ENCODE measurements at places on chromosomes 2 and 18.
A peak's percentile ranks its signal among the peaks of the same experiment; 100 is the strongest.

- DNase-seq, result no peak
These were observed 36.8 kb downstream of the KCTD1 start for GRCh38 chr18:26511339-26512071.

- DNase-seq, result no peak
These were observed 70.6 kb downstream of the B3GNT2 start for GRCh38 chr2:62266433-62267038.

- DNase-seq, result no peak
These were observed 43.8 kb upstream of the CYP26B1 start for GRCh38 chr2:72191441-72191840.

DNA sequence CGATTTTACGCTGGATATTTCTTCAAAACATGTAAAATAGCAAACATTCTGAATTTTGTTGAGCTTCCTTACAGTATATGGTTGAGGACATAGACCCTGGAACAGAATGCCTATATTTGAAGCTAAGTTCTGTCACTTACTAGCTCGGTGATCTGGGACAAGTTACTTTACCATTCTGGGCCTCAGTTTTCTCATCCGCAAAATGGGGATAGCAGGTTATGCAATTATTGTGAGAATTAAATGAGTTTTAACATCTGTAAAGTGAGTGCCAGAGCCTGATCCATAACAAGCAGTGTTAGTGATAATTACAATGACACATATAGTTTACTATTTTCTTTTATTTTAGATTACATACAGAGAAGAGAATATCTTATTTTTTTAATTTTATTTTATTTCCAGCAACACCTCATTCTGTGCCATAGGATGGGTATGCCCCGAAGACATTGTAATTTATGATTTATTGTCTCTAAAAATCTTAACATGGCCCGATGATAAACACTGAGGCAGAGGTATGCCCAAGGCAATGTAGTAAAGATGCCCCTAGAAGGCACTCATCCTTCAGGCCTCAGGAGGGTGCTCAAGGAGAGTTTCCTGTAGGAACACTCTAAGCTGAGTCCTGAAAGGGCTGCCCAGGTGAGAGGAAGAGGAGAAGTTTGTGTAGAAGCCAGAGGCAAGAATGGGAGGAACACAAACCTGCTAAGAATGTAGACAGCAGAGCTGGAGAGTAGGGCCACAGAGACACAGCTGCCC, 250.9 kb downstream of the BCL11A start:
- DNase-seq, result no peak

DNA sequence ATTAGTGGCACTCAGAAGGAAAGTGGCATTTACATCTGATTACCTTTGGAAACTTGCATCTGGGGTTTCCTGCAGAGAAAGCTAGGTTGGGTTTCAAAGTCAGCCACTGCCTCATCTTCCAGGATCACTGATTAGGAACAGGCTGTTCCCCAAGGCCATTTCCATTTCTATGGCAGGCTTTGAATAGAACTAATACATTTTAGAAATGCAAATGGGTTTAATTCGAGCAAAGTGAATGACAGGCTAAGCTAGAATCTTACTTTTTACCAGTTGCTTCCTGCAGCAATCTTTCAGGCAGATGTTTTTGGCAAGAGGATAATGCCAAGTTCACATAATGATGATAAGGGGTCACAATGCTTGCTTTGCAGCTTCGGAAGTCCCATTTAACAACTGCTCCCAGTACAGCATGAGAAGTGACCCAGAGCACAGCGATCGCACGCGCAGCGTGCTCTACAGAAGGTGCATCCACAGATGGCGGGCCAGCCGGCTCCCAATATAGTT, 336.7 kb downstream of the LPIN1 start:
- DNase-seq, result no peak

DNA sequence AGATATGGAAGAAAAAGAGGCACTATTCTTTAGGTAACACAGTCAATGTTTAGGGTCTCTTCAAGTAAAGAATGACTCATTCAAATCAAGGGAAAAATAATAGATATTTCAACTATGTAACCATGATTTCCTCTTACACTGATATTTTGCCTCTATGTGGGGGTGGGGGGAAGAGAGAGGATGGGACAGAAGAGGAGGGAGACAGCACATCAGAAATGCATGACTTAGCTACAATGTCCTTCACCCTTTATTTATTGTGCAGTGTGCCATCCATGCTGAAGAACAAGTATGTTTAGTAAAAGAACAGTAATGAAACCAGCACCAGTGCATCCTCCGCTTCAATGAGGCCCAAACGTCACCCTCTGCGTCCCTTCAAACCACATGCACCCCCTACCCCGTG, 204.8 kb downstream of the HDAC4 start:
- DNase-seq, result no peak

DNA sequence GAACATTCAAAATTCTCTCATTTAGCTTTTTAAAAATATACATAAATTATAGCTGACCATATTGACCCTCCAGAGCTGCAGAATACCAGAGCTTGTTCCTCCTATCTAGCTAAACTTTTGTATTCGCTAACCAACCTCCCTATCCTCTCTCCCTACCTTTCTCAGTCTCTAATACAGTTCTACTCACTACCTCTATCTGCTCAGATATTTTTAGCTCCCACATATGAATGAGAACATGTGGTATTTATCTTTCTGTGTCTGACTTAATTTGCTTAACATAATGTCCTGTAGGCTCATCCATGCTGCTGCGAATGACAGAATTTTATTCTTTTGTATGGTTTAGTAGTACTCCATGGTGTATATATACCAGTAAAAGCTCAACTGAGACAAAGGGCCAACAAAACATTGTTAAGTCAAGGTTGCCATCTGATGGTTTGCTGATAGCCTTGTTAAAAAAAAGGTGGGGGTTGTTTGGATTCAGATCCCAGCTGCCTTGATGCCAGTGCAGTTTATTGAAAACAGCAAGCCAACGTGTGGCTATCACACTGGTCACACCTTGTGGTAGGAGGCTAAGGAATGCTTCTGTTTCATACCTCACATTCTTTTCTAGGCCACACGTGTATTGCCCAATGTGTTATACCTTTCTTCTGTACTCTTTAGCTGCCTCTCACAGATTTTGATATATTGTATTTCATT, 101.5 kb downstream of the VWA3B start:
- no peak for DNase-seq

DNA sequence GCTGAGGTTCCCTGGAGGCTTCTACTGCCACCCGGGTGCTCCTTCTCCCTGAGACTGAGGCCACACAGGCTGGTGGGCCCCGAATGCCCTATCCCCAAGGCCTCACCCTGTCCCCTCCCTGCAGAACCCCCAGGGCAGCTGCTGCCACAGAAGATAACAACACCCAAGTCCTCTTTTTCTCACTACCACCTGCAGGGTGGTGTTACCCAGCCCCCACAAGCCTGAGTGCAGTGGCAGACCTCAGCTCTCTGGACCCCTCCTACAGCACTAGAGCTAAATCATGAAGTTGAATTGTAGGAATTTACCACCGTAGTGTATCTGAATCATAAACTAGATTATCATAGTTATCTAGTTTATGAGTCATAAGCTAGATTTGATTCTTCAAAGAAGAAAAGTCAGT, 7.3 kb upstream of the CENPA start:
- no peak for DNase-seq

- peak; percentile 34 for DNase-seq
These were observed at the start of gene DRC1 for GRCh38 chr2:26401739-26402541. DRC1 (plus strand) TSS chr2:26401920; CDS start chr2:26401990, 70 bp downstream.

GRCh38 chr2:164504253-164504652, 117.0 kb downstream of the GRB14 start:
- DNase-seq, result no peak

DNA sequence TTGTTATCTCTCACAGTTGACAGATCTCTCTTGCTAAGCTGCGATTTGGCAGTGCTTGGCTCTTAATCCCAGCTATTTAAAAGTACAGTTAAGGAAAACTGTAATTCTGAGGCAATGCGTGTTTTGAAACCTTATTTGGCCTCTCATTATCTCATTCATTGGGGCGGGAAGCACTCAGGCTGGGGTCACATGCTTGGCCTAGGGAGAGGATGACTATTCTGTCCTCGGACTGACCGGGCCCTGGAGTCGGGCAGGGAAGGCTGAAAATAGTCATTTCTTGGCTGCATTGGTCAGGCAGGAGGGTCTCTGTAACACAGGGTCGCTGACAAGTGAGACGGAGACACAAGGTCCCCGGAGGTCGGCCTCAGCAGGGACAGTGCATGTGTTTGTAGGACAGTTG, 20.2 kb upstream of the EMILIN2 start:
- no peak for DNase-seq

- DNase-seq, result no peak
These were observed 21.6 kb upstream of the VPS4B start for GRCh38 chr18:63443829-63444228.

DNA sequence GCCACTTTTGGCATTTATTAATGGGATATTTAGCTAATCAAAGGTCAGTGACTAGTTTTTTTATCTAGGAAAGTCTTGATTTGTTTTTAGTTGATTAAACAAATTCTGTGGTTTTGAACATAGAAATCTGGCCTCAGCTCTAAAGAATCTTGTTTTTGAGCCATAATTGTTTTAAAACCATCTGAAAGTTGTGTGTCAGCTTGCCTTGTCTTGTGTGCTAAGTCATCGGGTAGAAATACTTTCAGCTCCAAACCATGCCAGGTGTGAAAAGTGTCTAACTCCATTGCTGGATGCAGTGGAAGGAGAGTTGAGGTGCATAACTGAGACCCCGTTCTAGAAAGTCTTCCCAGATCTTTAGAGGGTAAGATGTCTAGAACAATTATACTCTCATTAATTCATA, 22.7 kb downstream of the FARP2 start:
- no peak for DNase-seq

DNA sequence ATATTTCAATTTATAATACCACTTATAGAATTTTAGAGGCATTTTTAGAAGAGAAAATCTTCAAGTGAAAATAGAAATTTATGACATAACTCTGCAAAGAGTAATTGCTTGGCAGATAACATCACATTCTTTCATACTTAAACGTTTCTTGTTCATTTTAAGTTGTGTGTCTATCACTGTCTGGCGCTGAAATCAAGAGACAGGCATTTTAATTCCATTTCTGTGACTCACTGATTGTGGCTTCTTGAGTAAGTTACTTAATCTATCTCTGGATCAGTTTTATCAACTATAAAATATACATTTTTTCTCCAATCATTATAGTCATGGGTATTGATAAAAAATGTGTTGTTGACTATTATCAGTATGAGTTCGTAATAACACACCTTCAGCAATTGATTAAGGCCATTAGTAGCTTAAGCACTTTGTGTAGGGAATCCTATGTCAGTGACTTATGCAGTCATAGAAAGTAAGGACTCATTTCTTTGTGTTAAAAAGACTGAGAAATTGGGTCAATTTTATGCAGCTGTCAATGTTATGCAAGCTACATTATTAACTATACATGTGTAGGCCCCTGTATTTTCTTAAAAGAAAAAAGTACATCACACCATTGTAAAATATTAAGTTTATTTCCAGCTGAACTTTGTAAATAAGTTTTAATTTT, 497.3 kb downstream of the CCDC85A start:
- no peak for DNase-seq

- DNase-seq, result no peak
These were observed 230.7 kb downstream of the MYO3B start for GRCh38 chr2:170408461-170409163.

DNA sequence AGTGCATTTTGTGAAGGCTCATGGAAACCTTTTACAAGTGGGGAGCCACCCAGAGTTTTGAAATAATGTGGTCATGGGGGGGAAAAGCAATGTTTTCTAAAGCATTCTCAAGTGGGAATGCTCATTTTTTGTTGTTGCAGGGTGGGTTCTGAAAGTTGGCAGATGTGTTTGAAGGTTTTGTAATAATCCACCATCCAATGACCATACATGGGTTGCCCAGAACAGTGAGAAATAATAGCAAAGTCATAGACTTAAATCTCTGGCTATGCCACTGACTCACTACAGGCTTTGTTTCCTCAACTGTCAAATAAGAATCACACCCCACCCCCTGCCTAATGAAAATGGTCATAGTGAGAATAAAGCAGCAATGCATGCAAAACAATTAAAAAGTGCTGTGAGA, 2.9 kb downstream of the DSG3 start:
- no peak for DNase-seq

GRCh38 chr2:30663321-30663720, 143.9 kb downstream of the CAPN13 start:
- no peak for DNase-seq

- no peak for DNase-seq
These were observed 172.0 kb downstream of the MIB1 start for GRCh38 chr18:21912339-21913239.

DNA sequence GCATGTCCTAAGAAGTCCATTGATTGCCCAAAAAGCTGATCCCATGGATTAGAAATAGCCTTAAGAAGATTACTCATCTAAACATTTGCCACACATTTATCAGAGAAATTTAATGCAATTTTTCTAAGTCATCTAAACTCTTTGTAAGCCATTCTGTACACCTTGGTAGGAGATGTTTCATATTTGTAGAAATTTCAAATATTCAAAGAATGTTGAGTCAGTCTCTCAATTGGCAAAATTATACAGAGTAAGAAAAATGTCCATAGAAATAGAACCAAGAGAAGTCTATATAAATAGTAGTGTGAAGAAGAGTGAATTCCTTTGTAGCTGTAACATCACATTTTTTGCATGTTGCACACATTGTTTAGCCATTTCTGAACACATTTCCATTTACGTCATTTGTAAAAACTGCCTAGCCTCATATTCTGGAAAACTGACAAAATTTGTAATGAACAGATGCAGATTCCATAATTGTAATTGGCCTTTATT, 128.6 kb downstream of the MSTN start:
- no peak for DNase-seq

GRCh38 chr2:194096402-194096801, 1560.6 kb upstream of the SLC39A10 start:
- DNase-seq, result no peak

- no peak for DNase-seq
These were observed 13.6 kb downstream of the DHRS9 start for GRCh38 chr2:169082995-169083394.

DNA sequence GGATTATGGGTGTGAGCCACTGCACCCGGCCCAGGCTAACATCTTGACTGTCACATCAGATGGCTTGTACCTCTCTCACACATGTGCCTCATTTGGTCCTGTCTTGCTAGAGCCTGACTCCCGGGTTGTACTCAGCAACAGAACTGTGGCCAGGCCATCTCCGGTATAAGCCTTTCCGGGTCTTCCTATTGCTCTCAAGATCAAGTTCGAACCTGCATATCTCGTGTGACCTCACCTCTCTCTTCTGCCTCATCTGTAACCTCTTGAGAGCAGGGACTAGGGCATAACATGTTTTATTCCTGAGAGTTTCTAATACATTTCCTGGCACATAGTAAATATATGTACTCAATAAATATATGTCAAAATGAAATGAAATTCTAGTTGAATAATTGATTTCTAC, 114.0 kb downstream of the ACAA2 start:
- DNase-seq, result no peak

- DNase-seq, result no peak
These were observed 41.7 kb upstream of the RND3 start for GRCh38 chr2:150528861-150529801.

DNA sequence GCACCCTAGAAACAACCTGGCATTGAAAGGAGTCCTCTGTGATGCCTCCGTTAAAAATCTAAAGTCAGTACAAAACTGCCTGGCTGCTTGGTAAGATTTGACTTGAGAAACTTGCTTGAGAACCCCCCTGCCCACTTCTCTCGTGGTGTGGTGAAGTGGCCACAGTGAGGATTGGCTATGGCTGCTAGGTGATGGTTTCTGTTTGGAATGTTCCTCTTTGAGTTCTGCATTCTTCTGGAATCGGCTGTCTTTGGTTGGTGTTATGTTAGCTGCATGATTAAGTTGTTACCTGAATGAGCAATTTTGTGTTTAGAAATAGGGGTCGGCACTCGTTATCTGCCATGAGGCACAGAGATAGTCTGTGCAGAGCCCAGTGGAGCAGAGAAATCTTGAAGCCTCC, 21.7 kb upstream of the SAG start:
- DNase-seq, result no peak

- DNase-seq, result no peak
These were observed 50.2 kb downstream of the SKA1 start for GRCh38 chr18:50424877-50425690.

All from stimulated activated naive CD8-positive, alpha-beta T cell treated with anti-CD3 and anti-CD28 coated beads, Interleukin-15, amount 100 ng/mL, for 72 hours (primary cell).